ENCODE measurements at places on chromosomes 2 and 18.
A peak's percentile ranks its signal among the peaks of the same experiment; 100 is the strongest.

GRCh38 chr2:223943561-223944008 is 1.6 kb downstream of the WDFY1 start:
- DNase-seq, result peak; percentile 92

DNA sequence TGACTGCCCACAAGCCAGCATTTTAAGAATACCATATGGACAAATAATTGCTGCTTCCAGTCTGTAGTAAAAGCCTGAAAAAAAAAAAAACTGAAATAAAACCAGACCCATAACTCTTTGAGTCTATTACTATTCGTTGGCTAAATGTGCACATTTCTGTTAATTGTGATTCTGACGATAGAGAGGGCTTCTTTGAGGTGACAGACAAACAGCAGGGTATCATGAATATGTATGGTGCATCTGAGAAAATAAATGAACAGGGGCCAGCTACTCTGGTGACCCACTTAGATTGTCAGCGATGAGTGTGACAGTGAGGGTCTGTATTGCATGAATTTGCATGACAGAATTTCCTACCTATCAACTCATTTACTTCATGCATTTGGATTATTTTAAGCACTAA is 427.8 kb upstream of the SOX11 start:
- no peak for DNase-seq

DNA sequence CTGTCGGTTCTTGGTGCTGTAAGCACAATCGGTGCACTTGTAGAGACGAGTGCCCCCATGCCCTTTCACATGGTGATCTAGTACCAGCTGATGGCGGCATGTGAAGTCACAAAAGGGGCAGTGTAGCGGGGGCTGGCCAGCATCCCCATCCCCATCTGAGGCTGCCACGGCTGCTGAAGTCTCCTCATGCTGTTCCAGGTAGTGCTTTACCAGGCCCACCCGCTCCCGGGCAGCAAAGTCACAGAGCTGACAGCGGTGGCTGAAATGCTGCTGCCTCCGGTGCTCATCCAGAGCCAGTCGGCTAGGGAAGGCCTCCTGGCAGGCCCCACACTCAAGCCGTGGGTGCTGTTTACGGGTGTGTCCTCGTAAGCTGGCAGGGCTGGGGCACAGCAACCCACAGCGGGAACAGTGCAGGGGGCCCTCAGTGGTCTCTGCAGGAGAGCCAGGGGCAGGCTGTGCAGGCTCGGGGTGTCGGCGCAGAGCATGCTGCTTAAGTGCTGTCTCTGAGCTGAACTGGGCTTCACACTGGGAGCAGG is 17.2 kb downstream of the ZNF142 start:
- no peak for DNase-seq

GRCh38 chr2:17604050-17604449 is 63.6 kb downstream of the VSNL1 start:
- no peak for DNase-seq

DNA sequence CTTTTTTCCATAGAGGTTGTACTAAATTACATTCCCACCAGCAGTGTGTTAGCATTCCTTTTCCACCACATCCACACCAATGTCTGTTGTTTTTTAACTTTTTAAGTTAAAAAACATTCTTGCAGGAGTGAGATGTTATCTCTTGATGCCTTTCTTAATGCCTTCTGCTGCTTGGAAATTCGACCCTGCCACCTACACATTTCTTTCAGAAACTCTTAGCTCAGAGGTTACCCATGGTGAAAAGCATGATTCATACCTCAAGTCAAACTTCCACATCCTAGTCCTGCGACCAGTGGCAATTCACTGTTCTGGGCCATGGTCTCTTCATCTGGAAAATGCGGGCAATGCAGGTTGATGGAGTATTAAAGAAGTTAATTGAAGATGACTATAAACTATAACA is 12.7 kb upstream of the HNMT start:
- no peak for DNase-seq

DNA sequence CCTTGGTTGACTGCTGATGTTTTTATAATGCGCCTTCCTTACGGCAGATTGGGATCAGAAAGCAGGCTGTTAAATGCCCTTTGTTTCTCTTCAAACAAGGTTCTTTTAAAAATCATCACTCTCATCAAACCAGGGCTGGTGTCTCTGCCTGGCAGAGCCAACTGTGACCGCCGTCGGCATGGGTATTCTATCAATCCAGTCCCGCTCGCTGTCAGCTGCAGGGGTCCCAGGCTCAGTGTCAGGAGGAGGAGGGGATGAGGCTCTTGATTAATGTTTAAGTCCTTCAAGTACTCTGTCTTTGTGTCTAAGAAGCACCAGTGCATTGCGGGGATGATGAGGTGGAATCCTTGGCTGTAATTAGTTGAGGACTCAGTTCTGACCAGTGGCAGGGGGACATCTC is 348.1 kb downstream of the RNF144A start:
- DNase-seq, result no peak

DNA sequence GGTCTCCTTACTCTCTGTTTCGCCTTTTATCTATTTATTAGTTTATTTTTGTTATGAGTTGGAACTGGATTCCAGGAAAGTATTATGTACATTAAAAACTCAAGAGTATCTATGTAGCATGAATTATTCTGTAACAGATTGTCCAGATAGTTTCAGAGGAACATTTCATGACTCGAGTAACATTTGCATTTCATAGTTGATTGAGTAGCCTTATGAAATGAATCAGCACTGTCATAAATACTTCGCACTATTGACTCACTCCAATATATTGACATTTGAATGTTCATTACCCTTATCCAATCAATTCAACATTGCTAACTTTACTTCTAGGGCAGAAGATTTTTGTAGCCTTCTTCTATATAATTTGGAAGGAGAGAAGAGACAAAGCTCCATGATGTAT is 11.3 kb upstream of the VRK2 start:
- DNase-seq, result no peak

All from kidney capillary endothelial cell (primary cell).